ENCODE measurements at places on chromosomes 1 and 21.

DNA sequence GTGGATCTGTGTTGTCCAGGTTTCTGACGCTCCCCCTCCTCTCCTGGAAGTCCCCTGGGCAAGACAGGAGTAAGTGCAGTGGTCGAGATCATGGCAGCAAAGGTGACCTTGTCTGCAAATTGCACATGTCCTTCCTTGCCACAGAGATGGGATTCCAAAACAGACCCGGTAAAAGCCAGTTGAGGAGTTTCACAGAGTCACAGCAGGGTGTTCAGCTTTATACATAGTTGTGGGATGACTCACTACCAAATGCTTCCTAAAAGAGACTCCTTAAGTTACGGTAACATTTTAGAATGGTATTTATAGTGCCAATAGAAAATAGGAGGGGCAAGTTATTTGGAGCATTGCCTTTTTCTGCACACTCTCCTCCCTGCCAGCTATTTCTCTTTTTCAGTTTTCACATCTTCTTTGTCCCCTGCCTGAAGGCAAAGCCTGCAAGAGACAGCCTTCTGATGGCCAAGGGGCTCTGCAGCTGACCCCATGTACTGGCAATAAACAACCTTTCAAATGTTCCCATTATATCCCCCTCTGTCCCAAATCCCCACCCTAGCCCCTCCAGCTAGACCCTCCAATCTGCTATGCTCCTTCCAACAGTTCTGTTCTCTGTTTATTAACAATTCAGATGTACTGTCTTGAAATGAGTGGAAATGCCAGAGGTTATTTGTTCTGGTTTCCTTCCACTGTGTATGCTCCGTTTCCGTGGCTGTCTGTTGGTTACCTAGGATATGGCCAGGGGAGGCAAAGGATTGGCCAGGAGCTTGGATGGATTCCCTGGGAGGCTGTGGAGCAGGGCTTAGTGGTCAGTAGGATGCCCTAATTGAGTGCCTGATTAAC lies 115.0 kb downstream of the TGFB2 start:
- DNase-seq: no peak

GRCh38 chr1:168509875-168510791 lies 33.7 kb downstream of the XCL2 start:
- DNase-seq: no peak

GRCh38 chr1:154483941-154484803 lies 17.8 kb upstream of the TDRD10 start:
- DNase-seq: no peak

- no peak for DNase-seq
These were observed 5.2 kb downstream of the RGL1 start for GRCh38 chr1:183810121-183810520.

- DNase-seq: no peak
These were observed 98.6 kb upstream of the EDN2 start for GRCh38 chr1:41582851-41583657.

- no peak for DNase-seq
These were observed 280 bp upstream of the A3GALT2 start for GRCh38 chr1:33321178-33321577.

DNA sequence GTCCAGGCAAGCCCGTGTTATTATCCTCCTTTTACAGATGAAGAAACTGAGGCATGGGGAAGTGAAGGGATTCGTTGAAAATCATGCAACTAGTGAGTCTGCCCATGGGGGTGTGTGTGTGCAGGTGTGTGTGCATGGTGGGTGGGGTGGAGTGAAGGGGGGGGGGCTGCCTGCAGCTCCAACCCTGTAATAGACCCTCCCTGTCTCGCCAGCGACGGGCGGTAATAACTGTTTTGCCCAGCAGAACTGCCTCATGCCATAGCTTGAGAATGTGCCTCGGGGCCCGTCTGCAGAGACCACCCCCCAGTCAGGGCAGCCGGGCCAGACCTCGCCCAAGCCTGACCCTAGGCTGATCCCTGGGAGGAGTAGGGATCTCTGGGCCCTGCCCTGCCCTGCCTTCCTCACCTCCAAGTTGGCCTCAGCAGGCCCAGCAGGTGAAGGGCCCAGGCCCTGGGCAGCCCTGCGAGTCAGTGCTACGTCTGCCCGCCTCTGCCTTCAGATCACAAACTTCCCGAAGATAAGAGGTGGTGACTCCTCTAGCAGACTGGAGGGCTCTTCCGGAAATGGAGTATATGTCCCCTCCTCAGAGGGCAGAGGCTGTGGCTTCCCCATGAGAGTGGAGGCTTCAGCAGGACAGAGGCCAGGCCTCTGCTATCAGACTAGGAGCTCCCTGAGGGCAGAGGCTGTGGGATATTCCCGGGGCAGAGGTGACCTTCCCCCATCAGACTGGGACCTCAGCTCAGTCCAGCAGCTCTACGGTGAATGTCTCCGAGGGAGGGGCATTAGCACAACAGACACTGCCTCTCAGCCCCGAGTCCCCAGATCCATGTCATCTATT lies 15.7 kb upstream of the EPHA2 start:
- DNase-seq: no peak

DNA sequence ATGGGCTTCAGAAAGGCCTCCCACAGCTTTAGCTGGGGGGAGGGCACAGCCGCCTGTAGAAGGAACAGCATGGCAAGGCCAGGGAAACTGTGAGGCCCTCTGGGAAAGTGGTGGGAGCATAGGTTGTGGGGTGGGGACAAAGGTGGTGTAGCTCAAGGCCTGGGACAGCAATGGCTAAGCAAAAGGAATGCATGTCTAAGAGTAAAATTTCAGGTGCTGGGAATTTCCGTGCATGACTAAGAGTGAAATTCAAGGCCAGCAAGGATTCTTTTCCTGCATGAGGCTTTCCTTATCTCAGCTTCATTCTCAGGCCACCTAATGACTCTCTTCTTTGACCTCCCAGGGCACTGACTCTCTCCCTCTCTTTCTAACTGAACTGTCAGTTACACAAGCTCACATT lies 86.5 kb upstream of the WNT4 start:
- DNase-seq: no peak

DNA sequence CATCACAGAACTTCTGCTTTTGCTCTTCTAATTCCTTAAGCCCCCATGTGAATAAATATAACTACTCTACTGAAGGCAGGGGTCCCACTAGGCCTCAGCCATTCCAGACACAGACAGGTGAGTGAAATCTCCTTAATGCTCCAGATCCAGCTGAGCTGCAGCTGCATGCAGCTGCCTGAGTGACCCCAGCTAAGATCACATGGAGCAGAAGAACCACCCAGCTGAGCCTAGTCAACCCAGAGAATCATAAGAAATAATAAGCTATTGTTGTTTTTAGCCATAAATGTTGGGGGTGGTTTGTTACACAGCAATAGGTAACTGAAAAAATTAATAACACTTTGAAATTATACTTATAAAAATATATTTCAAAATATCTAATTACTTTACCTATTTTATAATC lies 220.3 kb downstream of the SIPA1L2 start:
- DNase-seq: no peak

- no peak for DNase-seq
These were observed 20.9 kb upstream of the LRP8 start for GRCh38 chr1:53348486-53349368.

- no peak for DNase-seq
These were observed 21.7 kb upstream of the LRRC47 start for GRCh38 chr1:3817821-3818597.

GRCh38 chr1:226974544-226975258 lies 34.6 kb downstream of the COQ8A start:
- DNase-seq: no peak

- no peak for DNase-seq
These were observed 431.0 kb downstream of the DPYD start for GRCh38 chr1:97489834-97490233.

DNA sequence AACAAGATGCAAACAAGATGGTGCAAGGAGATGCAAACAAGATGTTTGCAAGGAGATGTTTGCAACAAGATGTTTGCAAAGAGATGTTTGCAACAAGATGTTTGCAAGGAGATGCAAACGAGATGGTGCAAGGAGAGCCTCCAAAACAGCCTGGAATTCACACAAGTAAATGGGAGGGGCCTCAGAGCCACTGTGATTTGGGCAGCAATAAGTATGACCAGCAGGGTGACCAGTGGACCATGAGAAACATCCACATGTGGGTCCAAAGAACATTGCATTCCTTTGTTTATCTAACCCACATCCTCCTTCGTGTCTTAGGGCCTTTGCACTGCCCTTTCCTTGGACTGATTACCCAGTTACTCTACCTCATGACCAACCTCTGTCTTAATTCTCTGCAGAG lies 162.9 kb downstream of the PLPP3 start:
- no peak for DNase-seq

- no peak for DNase-seq
These were observed 7.6 kb upstream of the LYST start for GRCh38 chr1:235874261-235874660.

- DNase-seq: no peak
These were observed 53.5 kb downstream of the MIGA1 start for GRCh38 chr1:77832901-77833300.

DNA sequence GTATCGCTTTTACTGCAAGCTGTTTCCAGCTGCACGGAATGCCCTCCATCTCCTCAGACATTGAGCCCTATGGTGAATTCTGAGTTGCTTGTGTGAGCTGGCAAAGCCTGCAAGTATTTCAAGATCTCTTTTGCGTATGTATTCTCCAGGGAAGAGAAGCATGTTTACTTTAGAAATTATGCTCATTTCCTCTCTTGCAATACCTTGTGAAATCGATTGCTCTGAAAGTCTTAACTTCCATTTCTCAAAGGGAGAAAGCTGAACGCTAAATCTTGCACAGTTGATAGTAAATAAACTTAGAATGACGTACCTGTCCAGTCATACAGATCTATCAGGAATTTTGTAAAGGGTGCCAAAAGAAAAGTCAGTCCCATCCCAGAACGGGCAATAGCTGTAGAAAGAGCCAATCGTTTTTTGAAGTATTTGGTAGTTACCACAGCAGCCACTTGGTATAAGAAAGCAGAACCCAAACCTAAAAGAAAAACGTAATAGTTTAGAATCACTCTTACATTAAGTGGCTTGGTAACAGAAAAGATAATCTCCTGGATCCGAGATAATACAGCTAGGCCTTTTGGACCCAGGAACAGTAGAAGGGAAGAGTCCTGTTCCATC lies 10.0 kb downstream of the SLC16A4 start:
- DNase-seq: no peak
